ENCODE measurements at places on chromosomes 12 and 14.
A peak's percentile ranks its signal among the peaks of the same experiment; 100 is the strongest.

GRCh38 chr12:118689793-118690192 is 291.5 kb upstream of the SRRM4 start:
- no peak for DNase-seq

DNA sequence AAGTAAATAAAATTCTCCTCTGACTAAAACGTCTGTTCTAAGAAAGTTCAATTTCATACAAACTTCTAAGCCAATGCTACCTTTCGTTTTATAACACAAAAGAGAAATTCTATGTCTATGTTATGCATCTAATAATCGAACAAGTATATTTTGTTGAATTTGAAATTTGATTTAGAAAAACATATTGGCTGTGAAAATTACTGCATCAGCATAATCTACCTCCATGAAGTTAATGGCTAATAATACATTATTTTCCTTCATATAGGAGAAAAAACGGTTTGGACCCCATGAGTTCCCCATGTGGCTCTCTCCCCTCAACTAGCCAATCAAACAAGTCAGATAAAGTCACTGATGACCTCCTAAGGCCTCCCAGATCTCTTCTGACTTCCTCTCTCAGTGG is 106.5 kb downstream of the KCNH5 start:
- no peak for DNase-seq

DNA sequence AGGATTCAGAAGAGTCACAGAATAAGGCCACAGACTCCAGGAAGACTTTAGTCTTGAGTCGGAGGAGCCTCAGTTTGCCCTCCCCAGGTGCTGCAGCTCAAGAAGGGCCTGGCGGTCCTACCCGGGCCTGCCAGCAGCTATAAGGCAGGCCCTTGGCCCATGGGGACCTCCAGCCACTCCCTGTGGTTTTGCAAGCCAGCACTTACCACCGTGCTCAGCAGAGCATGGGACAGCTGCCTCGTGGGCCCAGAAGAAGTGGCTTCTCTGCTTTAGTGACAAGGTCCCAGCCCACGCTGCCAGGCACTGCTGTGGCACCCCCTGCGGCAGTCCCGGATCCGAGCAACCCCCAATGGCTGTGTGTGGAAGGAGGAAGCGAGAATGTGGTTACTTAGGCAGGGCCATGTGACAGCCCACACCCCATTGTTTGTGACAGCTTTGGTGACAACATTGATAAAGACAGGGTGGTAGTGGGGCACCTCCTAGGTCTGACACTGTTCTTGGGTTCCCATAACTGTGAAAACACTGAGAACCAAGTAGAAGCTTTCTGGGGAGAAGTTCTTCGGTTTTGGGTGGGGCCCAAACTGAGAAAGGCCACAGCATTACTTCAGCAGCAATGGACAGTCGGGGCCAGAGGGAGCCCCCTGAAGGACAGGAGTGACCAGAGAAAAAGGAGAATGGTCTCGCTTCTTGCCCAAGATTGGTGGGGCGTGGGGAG is at the start of gene SELPLG:
SELPLG (minus strand) TSS at position 361 of the 715 bp plus-strand sequence. CDS start 9,587 bp downstream, outside the sequence.
- no peak for DNase-seq

DNA sequence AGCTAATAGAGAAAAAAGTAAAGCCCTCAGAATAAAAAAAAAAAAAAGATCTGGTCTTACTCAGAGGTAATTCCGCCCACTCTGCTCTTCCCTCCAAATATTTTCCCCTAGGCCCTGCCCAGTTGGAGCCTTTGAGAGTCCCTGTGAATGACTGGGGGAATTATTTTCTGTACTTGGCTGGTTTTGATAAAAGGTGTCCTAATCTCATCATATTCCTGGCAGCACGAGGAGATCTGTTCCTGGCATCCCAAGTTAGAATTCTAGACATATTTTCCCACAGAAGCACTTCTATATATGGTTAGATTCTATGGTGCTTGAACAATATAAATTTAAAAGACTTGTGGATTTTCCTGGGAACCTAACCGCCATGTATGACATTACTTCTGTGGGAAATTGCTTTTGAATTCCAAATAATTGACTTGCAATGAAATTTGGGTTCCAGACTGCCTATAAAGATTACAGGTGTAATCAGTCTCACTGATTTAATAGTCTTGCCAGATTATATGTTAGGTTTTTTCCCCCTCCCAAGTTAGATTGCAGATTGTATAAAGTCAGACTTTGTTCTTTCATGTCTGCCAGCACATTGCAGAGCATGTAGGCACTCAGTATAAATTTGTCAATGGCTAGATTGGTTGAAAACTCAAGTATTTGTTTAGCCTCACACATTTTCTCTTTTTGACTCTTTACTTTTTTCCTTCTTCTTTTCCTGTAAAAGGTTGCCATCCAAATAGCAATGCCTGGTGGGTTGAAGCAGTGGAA is 12.3 kb downstream of the GPX2 start:
- DNase-seq = no peak

- DNase-seq = no peak
Measured at GRCh38 chr12:61538951-61539350, 721.3 kb upstream of the USP15 start.

GRCh38 chr12:45439039-45439438 is 223.1 kb downstream of the ANO6 start:
- no peak for DNase-seq

GRCh38 chr14:92443741-92444140 is 69.8 kb upstream of the RIN3 start:
- no peak for DNase-seq

GRCh38 chr12:46722394-46723185 is 103.2 kb downstream of the SLC38A4 start:
- DNase-seq = no peak

DNA sequence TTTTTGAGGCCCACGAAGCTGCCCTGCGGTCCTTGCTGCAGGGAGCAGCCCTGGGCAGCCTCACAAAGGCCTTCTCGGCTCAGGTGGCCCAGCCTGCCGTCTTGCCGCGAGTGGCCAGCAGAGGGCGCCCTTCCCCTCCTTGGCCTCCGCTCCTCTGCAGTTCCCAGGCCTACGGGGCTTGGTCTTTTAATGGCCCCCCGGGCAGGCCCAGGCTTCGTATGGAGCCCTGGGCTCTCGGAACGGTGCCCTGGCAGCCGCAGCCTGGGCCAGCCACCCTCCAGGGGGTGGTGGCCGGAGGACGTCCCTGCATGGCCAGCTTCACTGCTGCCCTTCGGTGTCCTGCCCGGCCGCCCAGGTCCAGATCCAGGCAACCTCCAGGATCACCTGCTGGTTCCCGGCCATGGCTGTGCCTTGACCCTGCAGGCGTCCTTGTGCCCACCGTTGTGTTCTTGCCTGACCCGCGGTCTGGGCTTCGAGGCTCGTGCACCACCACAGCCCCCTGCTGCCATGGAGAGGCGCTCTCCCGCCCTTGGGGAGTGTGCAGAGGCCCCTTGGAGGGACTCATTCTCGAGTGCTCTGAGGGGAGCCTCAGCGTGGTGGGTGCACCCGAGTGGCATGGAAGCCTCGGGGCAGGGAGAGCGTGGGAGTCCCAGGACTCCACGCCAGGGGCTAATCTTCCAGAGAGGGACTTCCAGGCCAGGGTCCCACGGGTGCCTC is 9.4 kb downstream of the ASPG start:
- peak; percentile 32 for DNase-seq

DNA sequence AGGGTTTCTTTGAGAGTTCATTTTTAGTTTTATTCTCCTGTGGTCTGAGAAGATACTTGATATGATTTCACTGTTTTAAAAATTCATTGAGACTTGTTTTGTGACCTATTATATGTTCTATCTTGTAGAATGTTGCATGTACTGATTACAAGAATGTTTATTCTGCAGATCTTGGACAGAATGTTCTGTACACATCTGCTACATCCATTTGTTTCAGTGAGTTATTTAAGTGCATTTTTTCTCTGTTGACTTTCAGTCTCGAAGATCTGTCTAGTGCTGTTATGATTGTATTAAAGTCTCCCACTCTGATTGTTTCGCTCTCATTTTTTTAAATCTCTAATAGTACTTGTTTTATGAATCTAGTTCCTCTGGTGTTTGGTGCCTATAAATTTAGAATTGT is 1319.8 kb downstream of the TMEM121 start:
- DNase-seq = no peak

GRCh38 chr12:111420494-111420893 is 14.8 kb downstream of the SH2B3 start:
- DNase-seq = no peak

DNA sequence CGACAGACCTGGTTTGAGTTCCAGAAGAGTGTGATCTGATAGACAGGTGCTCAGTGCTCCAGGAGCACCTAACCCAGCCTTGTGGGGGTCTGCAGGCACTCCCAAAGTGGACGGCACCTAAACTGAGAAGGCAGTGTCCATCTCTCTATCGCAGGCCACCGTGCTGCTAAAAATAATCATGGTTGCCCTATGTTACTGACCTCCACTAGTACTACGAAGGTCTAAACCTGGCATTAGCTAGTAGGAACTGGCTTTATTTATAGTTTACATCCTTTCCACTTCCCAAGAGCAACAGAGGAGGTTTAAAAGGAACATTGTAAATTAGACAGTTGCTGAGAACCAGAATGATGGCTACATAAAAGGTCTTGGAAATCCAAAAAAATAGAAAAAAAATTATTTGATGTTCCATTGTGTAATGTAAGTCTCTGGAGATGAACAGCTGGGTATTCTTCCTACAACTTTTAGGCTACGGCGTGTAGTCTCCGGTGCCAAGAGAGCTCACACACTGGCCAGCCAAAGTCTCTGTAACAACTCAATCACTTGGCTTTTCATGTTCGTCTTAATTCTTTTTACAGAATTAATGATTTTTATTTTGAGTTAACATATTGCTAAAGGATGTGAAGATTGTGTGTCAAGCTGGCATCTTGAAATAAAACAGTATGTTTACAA is 27.3 kb downstream of the PPFIBP1 start:
- no peak for DNase-seq

- no peak for DNase-seq
Measured at GRCh38 chr12:95986635-95987570, 9.2 kb downstream of the HAL start.

GRCh38 chr14:77375164-77375950 is 1.5 kb downstream of the TMED8 start:
- DNase-seq = no peak

DNA sequence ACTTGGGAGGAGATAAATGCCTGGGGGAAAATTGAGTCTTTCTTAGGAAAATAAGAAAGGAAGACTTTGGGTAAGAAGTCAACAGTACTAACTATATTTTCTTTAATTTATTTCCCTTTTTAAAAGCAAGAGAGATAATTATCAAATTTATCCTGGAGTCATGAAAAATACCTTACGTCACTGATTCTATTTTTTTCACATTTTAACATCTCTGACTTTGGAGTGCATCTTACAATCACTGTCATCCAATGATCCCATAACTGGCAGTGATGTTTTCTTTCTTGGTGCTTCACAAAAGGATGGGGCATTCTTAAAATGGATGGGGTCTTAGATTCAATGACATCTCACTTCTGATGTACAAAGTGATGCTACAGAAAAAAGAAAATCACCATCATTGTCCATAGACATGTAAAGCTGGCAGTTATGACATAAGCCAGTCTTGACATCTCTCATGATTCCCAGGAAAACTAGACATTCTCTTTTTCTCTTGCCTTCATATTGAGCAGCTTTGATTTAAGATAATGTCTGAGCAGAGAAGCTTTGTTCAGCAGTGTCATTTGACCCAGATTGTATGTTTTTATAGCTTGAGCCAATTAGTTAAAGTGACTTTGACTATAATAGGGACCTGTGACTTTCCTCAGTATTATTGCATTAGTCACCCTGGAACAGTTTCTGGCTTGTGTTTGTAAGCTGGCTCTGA is 236.2 kb downstream of the EGLN3 start:
- DNase-seq = no peak

DNA sequence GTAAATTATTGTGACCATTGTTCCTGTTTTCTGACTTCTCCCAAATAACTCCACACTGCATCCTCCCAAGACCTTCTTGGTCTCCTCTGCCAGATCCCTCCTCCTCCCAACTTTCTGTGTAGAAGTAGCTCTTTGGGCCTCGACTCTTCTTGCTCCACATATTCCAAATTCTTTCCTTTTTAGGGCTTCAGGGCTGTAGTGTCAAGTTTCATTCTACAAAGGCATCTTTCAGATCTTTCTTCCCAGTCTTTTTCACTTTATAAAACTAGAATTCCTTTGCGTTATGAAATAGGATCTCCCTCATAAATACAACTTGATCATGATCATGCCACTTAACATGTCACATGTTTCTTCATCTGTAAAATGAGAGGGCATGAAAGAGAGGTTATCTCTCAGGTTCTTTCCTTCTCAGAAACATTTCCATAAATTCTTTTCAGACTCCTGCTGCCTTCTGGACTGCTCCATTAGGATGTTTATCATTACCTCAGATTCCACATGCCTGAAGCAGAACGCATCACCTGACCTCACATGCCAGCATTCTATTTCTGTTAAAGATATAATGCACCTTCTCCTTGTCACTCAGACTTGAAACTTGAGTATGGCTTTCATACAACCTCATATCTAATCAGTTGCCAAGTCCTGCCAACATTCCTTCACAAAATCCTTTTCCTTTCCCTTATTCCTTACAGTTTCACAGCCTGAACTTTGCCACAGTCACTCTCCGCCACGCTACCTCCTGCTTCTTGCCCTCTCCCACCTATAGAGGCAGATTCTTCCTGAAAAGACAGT is 8.5 kb downstream of the SLC38A1 start:
- DNase-seq = no peak

GRCh38 chr12:26833743-26834490 is 923 bp upstream of the ITPR2 start:
- no peak for DNase-seq

GRCh38 chr12:57618966-57619433 is 7.8 kb downstream of the ARHGEF25 start:
- no peak for DNase-seq

- DNase-seq = no peak
Measured at GRCh38 chr12:30145684-30146032, 361.9 kb upstream of the TMTC1 start.

DNA sequence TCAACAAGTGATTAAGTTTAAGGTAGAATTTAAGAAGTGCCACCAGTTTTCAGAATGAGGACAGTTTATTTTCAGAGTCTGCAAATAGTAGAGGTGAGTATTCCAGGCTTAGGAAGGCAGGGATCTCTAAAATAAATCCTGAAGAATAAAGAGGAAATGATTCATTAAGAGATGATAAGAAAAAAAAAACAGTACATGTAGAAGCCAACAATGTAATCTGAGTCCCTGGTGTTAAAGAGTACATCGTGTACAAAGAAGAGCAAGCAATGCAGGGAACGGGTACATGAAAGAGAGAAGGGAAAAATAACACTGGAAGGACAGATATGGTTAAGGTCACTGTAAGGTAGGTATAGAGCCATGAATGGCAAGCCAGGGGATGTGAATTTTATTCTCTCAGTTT is 95.2 kb upstream of the FOXG1 start:
- DNase-seq = no peak

GRCh38 chr12:76591476-76591875 is 31.9 kb upstream of the OSBPL8 start:
- DNase-seq = no peak

- DNase-seq = no peak
Measured at GRCh38 chr12:1162081-1162760, 171.2 kb downstream of the ERC1 start.

GRCh38 chr12:91379051-91379775 is 196.6 kb upstream of the DCN start:
- DNase-seq = no peak

GRCh38 chr14:24060984-24061913 is 9.4 kb downstream of the CARMIL3 start:
- no peak for DNase-seq

GRCh38 chr12:18250313-18250916 is 10.9 kb upstream of the PIK3C2G start:
- DNase-seq = peak; percentile 63

- no peak for DNase-seq
Measured at GRCh38 chr12:278046-278445, 15.4 kb upstream of the SLC6A13 start.

GRCh38 chr14:68735856-68736255 is 57.0 kb downstream of the ZFP36L1 start:
- DNase-seq = no peak
